ENCODE measurements at places on chromosomes 11 and 22.

- DNase-seq, result no peak
Observed at GRCh38 chr11:128157423-128158298, 429.7 kb downstream of the ETS1 start.

DNA sequence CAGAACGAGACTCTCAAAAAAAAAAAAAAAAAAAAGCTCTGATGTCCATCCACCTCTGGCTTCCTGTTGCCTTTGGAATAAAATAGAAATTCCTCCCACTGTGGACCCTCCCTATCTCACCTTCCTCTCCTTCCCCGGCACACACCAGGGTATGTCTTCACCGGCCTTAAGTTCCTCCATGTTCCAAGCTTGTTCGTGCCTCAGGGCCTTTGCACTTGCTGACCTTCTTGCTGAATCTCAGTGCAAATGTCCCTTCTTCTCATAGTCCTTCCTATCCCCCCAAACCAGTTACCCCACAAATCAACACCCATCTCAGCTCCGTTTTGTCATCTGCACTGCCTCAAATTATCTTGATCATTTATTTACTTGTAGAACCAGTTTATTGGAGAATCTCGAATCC is 20.6 kb downstream of the IFT27 start:
- DNase-seq, result no peak

DNA sequence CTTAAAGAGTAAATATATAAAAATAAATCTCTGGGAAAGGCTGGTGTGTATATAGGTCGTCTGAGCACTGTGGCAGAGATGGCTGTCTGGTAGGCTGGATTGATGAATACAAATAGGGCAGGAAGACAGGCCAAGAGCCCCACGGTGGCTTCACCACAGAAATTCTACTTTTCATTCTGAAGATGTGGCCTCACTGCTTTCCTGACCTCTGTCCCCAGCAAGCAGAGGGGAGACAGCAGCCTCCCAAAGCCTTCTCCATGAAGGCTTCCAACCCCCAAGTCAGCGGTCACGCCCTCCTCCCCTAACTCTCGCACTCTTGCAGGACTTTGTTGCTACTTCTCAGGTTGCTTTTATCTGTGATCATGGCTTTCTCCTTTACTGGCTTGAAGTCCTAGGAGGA is 10.6 kb upstream of the KCNJ1 start:
- DNase-seq, result no peak

- no peak for DNase-seq
Observed at GRCh38 chr22:49687786-49688515, 139.7 kb downstream of the BRD1 start.

GRCh38 chr11:84824624-84825023 is 802.5 kb downstream of the DLG2 start:
- DNase-seq, result no peak

- DNase-seq, result no peak
Observed at GRCh38 chr22:50318356-50318697, 8.5 kb downstream of the DENND6B start.

DNA sequence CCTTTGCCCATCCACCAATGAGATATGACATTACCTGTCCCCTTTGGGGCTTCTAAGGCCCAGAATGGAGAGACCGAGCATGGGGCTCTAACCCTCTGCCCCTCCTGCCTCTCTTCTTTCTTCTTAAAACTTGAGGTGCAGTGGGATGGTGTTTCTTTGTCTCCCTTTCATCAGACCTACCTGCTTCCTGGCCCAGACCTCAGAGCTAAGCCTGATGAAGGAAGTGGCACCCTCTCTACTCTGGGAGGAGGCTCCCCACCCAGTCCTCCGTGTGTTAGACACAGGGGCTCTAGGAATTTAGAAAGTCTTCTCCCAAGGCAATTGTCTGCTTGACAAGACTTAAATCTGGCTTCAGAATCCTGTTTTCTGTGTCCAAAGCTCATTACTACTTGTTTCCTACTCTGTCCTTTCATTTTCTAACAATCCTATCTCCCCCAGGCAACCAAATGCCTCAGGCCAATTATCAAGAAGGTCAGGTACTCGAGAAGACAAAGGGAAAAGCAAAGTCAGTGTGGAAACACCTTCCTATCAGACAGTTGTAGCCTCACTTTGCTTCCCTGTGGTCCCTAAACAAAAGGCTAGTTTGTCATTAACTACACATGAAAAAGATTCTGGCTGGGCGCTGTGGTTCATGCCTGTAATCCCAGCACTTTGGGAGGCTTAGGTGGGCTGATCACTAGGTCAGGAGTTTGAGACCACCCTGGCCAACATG is 20.3 kb upstream of the PARVA start:
- no peak for DNase-seq

GRCh38 chr11:113446938-113447337 is 28.3 kb downstream of the DRD2 start:
- no peak for DNase-seq

GRCh38 chr11:111397034-111397433 is 18.0 kb upstream of the POU2AF1 start:
- DNase-seq, result no peak

GRCh38 chr11:121523581-121524232 is 70.9 kb upstream of the SORL1-AS1 start:
- DNase-seq, result no peak

DNA sequence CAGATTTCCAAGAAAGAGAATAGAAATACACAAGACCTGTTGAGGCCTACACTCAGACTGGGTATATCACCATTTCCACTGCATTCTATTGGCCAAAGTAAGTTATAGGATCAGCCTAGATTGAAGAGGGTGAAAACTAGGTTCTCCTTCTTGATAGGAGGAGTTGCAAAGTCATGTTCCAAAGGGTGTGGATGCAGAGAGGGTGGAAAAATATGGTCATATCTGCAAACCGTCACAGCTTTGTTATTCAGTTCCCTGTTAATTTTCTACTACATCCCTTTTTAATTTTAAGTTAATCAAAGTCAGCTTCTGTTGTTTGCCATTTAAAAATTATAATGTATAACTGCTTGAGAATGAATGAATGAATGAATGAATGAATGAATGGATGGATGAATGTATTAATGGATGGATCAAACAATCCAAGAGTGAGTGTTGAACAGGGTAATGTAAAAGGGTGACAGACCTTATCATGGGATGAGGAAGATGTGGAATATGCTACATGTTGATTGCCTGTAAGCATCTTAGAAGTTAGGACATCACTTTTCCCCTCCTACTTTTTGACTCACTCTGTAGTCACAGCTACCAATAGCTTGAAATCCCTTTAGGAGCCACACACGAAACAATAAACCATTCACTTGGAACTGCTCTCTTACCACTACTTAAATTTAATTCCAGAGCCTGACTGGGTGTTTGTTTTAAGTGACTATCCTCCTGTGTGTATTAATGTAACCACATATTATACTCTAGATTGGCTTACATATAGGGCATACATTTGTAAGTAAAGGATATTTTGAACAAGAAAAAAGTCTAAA is 121.5 kb downstream of the CCDC34 start:
- DNase-seq, result peak; percentile 6

DNA sequence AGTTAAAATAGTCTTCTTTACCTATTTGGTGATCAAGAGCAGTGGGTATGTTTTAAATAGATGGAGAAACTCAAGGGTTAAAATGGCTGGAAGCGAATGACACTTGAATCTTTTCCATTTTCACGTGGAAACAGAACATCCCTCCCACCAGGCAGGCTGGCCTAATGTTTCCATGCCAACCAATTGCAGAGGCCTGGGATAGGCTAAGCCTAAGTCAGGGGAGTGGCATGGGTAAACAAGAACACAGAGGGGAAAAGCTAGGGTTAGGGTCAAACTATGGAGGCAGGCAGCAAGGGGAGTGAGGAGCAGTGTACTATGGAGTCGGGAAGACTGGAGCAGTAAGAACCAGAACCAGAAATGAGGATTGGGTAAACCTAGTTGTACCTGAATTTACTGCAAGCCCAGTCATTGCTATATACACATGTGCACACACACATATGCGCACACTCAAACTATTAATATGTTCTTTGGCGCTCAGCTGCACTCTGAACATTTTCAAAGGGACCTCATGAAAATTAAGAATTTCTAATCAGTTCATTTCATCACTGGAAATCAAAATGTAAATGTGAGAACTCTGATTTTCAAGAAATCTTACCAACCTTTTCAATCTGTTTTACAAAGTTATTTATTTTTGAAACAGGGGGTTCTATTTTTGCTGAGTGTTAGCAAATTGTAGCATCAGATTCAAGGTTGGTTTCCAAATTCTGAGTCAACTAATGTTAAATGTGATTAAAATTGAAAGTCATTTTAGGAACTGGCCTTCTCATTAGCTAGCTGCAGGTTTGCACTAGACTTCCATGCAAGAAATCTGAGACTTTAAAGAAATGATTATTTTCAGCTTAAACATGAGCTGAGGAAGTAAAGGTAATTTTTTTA is 327.0 kb upstream of the CCDC90B start:
- DNase-seq, result no peak

- no peak for DNase-seq
Observed at GRCh38 chr11:20026629-20027555, 133.4 kb downstream of the DBX1 start.

DNA sequence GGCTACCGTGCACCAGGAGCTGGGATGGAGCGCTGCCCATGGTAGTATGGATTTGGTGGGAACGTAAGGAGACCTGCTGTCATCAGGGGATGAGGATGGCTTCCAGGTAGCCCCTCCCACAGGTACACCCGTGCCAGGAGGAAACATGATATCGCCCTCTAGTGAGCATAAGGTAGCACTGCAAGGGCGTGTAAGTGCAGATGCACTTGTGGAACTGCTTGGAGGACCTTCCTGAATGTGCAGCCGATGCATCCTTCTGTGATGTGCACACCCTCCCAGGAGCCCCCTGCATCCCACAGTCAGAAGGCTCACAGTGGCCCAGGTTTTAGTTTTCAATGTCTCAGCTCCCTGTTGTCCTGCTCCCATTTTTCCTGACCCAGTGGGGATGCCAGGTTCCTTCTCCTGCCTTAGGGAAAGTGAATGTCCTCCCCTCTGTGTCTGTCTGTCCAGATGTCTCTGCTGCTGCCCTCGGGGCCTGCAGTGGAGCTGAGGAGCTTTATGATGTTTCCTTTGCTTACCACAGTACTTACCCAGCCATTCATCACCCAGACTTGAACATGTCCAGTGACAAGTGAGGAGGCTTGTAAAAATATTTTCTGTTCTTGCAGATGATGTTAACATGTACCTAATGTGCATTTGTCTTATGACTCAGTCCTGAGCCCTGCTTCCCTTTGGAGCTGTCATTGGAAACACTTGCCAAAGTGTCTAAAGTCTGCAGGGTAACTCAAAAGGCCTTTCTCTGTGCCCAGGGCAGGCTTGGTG is 49.2 kb downstream of the DBX1 start:
- DNase-seq, result no peak

GRCh38 chr11:125224391-125225021 is 60.0 kb downstream of the PKNOX2 start:
- DNase-seq, result no peak

DNA sequence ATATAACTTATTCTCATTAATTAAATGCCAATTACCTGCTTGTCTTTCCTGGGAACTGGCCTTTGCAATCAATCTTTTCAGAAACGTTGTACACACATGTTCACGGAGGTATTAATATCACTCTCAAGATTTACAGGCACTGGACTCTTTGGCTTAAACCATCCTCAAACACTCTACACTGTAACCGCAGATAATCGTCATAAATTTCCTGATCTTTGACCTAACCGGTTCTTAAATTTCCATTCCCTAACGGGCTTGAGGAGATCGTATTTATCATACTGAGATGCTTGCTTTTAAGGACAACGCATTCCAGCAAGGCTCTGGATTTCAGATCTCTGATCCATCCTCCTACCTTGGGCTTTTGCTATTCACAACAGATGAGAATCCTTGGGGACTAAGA is 72.8 kb downstream of the ARL14EP start:
- DNase-seq, result no peak

DNA sequence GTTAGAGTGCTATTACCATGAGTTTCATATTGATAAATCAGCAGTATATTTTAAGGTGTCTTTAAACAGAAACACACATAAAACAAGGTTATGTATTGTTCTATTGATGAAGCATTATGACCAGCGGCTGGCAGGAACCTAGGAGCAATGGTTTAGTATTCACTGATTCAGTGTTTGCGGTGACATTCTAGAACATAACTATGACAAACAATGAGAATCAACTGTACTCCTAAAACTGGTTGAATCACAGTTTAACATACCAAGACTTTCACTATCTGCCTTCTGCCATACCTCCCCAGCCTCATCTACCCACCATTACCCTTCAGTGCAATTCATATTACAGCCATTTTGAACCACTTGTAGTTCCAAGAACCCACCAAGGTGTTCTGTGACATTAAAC is 8.8 kb downstream of the HOATZ start:
- no peak for DNase-seq

DNA sequence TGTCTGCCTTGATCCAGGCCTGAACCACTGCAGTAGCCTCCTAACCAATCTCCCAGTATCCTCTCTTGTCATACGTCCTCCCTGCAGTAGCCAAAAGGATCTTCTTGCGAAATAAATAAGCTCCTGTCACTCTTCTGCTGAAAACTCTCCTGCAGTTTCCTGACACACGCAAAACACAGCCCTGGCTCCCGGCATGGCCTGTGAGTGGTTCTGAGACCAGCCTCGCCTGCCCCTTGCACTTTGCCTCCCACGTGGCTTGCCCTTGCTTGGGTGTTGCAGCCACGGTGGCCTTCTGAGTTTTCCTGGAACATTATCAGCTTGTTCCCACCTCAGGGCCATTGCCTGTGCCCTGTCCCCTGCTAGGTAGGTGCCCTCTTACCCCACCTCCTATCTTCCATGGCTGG is 7.2 kb downstream of the ZC3H7B start:
- no peak for DNase-seq

GRCh38 chr22:27418261-27418660 is 383.3 kb downstream of the MN1 start:
- DNase-seq, result no peak

- peak; percentile 96 for DNase-seq
Observed at GRCh38 chr11:68014157-68014946, 4.2 kb downstream of the ALDH3B1 start.

- no peak for DNase-seq
Observed at GRCh38 chr11:117913736-117914397, 15.3 kb downstream of the TMPRSS13 start.

DNA sequence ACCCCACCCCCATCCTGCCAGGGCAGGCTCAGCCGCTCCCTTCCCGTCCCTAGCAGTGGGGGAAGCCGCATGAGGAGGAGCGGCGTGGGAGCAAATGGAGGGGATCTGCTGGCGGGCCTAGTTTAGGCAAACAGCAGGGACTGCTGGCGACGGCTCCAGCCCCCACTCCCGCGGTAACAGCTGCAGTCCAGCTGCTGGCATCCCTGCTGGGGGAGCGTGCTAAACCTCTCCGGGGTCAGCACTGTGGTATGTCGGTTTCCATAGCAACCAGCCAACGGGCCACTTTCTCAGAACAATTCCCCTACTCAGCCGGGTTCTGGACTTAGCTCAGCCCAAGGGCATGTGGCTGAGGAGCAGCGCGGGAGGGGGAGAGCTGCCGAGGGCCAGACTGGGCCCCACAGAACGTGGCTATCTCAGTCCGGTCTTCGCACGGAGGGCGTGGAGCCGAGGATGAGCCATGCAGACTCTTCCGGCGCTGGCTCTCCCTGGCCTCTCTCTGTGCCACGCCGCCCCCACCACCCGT is 98.8 kb downstream of the PKNOX2 start:
- DNase-seq, result peak; percentile 44

DNA sequence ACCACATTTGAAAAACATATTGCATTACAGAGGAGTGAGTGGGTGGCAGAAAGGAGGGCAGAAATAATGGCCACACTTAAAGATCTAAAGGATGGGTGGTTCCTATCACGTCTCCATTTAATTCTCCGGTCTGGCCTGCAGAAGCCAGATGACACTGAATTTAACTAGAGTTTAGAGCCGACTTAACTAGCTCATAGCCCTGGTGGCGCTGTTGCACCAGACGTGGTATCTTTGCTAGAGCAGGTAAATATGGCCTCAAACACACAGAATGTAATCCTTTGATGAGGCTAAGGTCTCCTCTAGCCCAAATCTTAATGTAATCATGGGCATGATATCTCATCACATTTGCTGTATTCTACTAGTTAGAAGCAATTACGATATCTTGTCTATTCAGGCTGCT is 51.5 kb upstream of the GAL start:
- DNase-seq, result peak; percentile 28

Measured in retinal pigment epithelial cell (primary cell).